MG63 (cell line): ENCODE measurements at places on chromosomes 11 and 22.

DNA sequence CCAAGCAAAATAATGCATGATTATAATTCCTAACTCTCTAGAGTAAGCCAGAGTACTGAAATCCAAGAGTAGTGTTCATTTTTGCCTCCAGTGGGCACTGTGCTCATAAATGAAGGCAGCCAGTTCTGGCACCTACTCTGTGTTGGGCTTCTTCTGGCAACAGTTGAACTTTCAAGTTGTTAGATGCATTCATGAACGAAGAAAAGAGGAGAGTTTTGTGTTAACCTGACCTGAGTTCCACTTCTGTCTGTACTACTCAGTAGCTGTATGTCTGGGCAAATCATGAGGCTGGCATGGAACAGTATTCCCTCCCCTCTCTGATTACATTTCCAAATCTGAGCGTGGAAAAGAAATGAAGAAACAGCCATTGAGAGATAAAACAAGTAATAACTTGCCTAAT lies 20.3 kb upstream of the TENM4 start:
- no peak for DNase-seq

GRCh38 chr22:32702421-32702820 lies 99.1 kb upstream of the TIMP3 start:
- no peak for DNase-seq

DNA sequence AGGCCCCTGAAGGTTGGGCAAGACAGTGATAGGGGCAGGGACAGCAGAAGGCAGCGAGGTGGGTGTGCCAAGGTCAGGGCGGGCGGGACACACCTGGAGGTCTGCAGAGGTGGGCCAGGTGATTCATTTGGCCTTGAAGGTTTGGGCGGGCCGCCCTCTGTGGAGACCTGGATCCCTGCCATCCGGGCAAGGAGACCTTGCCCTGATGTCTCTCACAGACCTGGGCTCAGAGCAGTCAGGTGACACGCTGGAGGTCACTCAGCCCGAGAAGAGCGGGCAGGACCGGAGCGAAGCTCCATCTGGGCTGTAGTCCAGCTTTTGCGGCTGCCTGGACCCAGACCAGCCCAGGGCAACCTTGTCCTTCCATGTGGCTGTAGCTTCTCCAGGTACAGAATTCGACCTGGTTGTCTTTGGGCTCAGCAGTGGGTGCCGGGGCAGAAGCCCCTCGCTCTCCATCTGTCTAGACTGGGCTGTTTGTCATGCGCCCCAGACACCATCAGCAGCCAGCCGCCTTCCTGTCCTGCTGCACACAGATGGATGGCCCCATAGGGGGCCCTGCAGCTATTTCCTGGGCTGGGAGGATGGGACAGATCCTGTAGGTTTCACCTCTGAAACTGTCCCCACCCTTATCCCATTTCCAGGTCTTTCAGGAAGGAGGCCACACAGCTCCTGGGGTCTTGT lies 3.1 kb downstream of the MRGPRG start:
- DNase-seq: no peak

DNA sequence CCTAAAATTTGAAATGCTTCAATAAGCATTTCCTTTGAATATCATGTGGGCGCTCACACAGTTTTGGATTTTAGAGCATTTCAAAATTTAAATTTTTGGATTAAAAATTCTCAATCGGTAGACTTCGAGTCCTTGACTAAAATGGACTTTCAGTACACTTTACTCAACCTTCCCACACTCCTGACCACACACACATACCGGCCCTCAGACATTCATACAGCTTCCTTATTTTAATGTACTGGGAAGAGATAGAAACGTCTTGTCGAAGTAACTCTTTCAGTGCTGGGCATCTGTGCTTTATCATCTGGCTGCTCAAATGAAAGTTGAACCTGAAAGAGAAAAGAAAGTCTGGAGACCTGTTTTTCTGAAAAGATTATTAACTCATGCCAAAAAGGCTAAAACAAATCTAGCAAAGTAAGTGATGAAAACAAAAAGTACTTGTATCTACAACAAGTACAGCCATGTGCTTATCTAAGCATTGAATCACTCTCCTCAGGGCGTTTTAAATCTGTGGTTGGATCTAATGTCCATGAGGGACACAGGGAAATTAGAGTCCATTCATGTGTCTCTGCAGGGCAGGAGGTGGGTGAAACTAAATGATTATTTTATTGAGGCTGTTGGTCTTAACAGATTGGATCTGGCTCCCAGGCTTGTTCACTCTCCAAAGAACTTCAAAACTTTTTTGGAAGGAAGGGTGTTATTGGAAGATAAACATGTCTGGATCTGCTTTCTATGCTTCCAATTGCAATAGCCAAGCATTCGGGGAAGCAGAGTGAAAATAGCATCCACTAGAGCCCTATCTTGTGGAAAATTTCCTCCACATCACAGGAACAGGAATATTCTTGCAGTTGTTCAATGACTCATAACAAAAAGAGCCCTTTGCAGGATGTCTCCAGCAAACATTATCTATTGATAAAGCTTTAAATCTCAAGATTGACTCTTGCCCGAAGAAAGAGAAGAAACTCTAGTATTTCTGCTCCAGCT lies 47.0 kb downstream of the CARD18 start:
- no peak for DNase-seq

DNA sequence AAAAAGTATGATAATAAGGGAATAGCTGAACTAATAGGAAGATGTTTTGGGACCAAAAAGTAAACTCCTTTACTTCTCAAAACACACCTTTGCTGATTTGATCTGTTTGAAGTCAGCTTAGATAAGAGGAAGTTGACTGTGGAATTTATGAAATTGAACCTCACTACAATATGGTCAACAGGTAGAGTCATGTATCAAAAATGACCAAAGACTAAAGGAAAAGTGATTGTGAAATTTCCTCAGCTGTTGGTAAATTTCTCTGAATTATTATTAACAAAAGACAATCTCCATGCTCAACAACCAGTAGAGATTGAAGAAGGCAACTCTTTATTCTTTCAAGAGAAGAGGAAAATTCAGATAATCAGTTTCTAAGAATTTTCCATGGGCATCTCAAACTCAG lies 826.5 kb downstream of the KCNA4 start:
- DNase-seq: no peak

- peak; percentile 28 for DNase-seq
Observed at GRCh38 chr11:2077061-2077802, 62.0 kb downstream of the IGF2 start.

DNA sequence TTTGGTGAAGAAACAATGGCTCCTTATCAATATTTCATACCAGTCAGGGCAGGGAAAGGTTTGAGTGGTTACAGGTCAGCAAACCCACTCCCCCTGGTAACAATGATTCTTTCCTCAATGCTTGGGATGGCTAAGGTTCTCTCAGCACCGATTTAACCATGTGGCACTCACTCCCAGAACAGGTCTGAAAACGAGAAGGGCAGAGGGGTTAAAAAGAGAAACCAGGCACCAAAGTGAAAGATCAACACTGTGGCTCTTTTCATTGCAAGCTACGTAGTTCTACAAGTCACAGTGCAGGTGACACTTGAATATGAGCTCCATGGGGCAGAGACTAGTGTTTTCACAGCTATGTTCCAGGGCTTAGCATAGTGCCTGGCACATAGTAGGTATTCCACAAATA lies 132.4 kb downstream of the PLEKHA7 start:
- no peak for DNase-seq

DNA sequence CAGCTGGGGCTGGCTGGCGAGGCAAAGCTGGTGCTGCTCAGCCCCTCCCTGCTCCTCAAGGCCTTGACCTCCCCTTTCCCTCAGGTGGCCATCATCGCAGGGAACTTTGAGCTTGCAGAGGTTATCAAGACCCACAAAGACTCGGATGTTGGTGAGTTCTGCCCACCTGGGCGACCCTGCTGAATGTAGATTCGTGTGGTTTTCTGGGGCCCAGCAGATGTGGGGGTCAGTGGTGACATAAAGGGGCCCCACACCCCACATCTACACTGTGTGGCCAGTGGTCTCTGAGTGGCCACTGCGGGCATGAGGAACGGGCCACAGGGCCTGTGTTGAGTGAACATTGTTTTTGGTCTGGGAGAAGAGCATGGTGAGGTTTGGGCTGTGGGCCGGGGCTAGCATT lies 11.9 kb downstream of the SHANK3 start:
- no peak for DNase-seq

DNA sequence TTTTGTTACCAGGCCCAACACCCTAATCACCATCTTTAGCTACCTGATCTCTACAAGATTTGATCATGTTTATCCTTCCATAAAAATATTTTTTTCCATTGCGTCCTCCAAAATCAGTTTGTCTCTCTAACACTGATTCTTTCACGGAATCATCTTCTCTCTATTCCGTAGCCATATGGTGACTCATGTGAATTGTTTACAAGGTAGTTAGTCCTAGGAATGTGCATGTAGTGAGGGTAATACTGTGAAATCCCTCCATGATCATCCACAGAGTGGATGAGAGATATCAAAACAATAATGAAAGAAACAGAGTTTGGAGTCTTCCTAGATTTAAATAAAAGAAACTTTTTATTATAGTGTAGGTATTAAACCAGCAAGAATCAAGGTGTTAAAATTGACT lies 230.2 kb downstream of the METTL15 start:
- no peak for DNase-seq

DNA sequence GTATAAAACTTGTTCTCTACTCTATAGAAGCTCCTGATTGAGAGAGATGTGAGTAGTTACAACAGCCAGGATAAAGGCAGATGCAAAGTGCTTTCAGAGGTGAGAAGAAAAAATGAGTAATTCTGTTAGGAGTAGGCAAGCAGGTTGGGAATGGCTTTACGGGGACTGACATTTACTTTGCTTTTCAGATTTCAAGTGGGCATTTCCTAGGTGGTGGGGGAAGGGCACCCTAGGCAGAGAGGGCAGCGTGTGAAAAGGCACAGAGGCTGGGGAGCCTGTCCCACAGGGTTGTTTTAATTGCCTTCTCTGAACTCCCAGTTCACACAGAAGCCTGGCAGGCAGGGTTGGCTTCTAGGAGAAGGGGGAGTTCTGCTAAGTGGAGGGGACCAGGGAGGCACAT lies 106.5 kb downstream of the NAV2 start:
- no peak for DNase-seq

- no peak for DNase-seq
Observed at GRCh38 chr11:121892131-121892681, 223.8 kb downstream of the BLID start.

DNA sequence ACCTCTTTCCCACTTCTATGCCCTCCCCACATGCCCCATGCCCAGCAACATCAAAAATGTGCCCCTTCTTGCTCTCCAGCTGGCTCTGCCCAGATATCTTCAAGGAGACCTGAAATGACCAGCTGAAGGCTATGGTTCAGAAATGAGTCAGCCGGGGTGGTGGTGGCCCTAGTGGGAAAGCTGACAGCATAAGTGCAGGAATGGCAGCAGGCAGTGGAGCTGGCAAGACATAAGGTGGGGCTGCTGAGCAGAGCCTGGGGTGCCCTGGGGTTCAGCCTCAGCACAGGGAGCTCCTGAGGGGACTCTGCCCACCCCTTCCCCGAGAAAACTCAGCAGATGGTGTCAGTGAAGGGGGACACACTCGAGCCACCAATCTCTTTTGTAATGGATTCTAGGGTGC lies 593.4 kb downstream of the BUD13 start:
- DNase-seq: no peak

- no peak for DNase-seq
Observed at GRCh38 chr22:44479662-44480061, 18.4 kb downstream of the RTL6 start.

GRCh38 chr11:64867748-64868462 lies 10.5 kb downstream of the EHD1 start:
- DNase-seq: no peak

- DNase-seq: no peak
Observed at GRCh38 chr22:49133541-49133940, 694.1 kb downstream of the BRD1 start.

DNA sequence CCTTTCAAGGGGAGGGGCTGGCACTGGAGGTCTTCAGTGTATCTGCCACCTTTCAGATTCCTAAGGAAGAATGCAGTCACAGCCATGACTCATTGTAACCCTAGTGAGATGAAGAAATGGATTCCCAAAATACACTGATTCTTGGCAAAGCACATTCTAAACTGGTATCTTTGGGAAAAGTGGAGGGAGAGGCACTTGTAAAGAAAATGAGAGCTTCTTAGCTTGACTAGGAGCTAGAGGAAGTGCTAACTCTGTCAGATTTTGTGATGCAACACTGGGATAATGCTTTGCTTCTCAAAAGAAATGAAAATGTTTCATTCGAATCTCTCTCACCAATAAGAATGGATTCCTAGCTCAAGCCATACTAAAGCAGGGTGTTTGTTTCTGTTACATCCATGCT lies 14.3 kb downstream of the NRIP3 start:
- no peak for DNase-seq

GRCh38 chr22:24450610-24451009 lies 23.2 kb downstream of the ADORA2A start:
- no peak for DNase-seq

- DNase-seq: no peak
Observed at GRCh38 chr11:127338380-127339259, 338.1 kb upstream of the KIRREL3 start.
